Aortic smooth muscle cell (primary cell): ENCODE measurements at places on chromosomes 11 and 22. TPM values are rescaled to one million over a fixed set of nuclear protein-coding genes. Genes with fewer than 3 reads are reported as not detected.

ABCC8 gene
- not detected in 2 replicates for total RNA-seq

SGSM1 gene
- total RNA-seq = 1.5 and 2.6 TPM in 2 replicates

OR51S1 gene
- total RNA-seq = not detected in 2 replicates

CHCHD10 gene
- 3.2 and 5.5 TPM in 2 replicates for total RNA-seq

NRIP3 gene
- 15.2 and 18.0 TPM in 2 replicates for total RNA-seq

XKR3 gene
- total RNA-seq = 0.06 TPM in 1 of 2 replicates, not detected in the other

INS gene
- total RNA-seq = not detected in 2 replicates

SYCE3 gene
- total RNA-seq = 0.79 TPM in 1 of 2 replicates, not detected in the other

BTG4 gene
- not detected in 2 replicates for total RNA-seq

GRM5 gene
- under 0.01 and 0.06 TPM in 2 replicates for total RNA-seq

FDXACB1 gene
- 2.2 and 2.9 TPM in 2 replicates for total RNA-seq

GLYATL2 gene
- 0.40 and 1.2 TPM in 2 replicates for total RNA-seq

CABP4 gene
- total RNA-seq = 0.19 and 0.26 TPM in 2 replicates

OR8D1 gene
- total RNA-seq = not detected in 2 replicates

PKDREJ gene
- total RNA-seq = under 0.01 and 0.06 TPM in 2 replicates

DNAJB7 gene
- not detected in 2 replicates for total RNA-seq

SYT9 gene
- total RNA-seq = 0.06 and 0.13 TPM in 2 replicates

FOLR3 gene
- total RNA-seq = 0.13 and 0.50 TPM in 2 replicates

DDI1 gene
- total RNA-seq = not detected in 2 replicates

MAP6 gene
- total RNA-seq = 5.0 and 5.7 TPM in 2 replicates

ADM2 gene
- total RNA-seq = under 0.01 and 0.37 TPM in 2 replicates

BTBD18 gene
- not detected in 2 replicates for total RNA-seq

C1QTNF5 gene
- total RNA-seq = 22.6 and 35.6 TPM in 2 replicates

OR51B2 gene
- 0.12 TPM in 1 of 2 replicates, not detected in the other for total RNA-seq

OR4D5 gene
- not detected in 2 replicates for total RNA-seq

SEC14L2 gene
- total RNA-seq = 10.2 and 11.6 TPM in 2 replicates

TNNT3 gene
- 0.25 and 0.26 TPM in 2 replicates for total RNA-seq

CNIH2 gene
- 0.37 and 0.40 TPM in 2 replicates for total RNA-seq

OR51B4 gene
- total RNA-seq = not detected in 2 replicates

PATE4 gene
- not detected in 2 replicates for total RNA-seq

MS4A6E gene
- not detected in 2 replicates for total RNA-seq
